ENCODE measurements at places on chromosomes 1 and 21.

DNA sequence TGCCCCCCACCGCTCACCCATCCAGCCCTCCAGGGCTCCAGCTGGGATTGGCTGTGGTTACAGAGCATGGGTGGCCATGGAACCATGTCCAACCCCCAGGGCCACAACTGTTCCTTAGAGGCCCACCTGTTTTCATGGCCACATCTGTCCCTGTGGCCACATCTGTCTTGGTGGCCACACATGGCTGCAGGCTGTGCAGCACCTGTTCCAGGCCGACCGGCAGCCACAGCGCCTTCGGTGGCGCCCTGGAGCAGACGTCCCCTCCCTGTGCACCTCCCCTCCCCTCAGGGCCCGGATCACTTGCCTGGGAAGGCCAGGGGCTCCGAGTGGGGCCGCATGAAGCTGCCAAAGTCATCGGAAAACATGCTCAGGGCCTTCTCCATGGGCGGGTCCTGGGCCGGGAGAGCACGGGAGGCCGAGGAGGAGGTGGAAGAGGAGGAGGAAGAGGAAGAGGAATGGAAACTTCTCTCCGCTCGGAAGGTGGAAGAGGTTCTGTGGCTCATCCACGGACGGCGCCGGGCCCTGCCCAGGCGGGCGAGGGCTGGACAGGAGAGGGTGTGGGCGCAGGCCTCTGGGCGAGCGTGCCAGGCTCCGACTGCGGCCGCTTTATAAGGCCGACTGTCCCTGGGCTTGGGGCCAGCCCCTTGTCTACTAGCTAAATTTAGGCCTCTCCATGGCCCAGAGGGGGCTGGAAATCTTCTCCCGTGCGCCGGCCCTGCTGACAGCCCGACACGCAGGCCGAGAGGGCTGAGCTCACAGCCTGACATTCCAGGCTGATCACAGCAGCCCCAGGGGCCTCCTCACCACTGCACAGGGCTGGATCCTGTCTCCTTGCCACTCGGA, at the start of gene HSPB7:
TSS of gene HSPB7 (minus strand) at position 583 of the 843 bp plus-strand sequence. CDS start at position 503, 80 bp downstream.
- no peak for DNase-seq

DNA sequence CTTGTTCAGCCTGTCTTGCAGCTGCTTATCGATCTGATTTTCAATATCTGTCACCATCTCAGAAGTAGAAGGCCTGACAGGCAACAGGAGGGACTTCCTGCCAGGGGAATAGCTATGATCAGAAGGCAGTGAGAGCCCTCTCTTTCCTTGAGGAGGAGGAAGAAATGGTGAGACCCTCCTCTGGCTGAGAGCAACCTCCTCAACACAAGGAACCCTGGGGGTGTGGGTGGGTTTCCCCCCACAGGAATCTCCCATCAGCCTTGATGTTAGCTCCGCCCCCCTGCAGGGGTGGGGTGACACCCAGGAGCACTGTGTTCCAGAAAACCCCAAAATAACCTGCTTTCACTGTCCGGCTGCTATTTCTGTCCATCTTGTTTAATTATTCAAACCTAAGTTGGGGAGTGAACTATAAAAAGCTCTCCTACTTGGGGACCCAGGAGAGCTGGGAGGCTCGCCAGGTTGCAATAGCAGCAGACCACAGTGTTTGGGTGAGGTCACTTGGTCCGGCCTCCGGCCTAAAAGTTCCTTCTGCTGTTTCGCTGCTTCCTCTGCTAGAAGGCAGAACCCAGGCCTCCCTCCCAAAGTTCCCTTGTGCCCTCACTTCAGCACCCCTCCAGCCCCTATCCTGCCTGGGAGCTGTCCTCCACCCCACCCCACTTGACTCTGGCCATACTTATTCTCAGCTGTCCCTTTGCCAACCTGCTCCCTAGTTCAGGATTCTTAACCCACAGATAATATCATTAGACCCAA, 7.8 kb upstream of the MEF2D start:
- DNase-seq: no peak

DNA sequence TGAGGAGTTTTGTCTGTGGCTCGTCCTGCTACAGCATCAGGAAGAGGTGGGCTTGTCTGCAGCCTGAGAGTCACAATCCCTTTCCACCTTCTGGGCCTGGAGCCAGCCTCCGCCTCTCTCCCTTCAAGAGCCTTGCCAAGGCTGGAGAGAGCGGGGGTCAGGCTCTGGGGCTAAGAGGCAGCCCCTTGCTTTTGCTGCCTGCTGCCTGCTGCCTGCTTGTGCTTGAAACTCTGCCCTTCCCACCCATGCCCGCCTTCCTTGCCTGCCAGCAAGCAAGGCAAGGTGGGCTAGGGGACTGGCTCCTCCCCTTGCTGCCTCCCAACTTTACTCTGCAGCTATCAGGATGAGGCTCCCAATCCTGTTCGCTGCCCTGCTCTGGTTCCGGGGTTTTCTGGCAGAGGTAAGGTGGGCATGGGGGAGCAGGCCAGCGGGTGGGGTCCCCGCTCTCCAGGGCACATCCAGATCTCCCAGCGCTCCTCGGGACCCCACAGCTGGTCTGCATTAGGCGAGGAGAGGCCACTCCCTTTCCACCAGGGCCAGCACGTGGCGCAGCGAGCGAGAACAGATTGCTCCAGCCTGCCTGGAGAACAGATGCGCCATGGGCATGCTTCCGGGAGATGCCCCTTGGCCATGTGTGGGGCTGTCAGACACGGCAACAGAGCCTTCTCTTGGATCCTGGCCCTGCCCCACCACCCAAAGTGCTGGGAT, 7.5 kb upstream of the PTPN7 start:
- DNase-seq: no peak

- no peak for DNase-seq
Observed at GRCh38 chr1:236127045-236127444, 15.3 kb upstream of the GPR137B start.

DNA sequence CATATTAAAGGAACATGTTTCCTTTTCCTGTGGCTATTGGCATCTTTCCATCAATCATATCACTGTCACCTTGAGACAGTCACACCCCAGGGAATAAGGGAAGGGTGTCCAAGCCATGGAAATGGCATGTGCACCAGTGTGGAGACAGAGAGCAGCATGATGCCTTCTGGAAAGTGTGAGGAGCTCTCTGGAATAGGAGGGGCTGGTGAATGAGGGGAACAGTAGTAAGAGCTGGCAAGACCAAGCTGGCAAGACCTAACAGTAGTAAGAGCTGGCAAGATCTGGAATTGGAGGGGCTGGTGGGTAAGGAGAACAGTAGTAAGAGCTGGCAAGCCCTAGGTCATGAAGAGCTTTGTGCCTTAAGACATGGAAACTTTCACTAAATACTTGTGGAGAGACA, 186.7 kb downstream of the C1orf94 start:
- DNase-seq: no peak

- DNase-seq: no peak
Observed at GRCh38 chr1:59596956-59597355, 217.8 kb upstream of the HOOK1 start.

GRCh38 chr1:16406868-16407267, 30.4 kb downstream of the SPATA21 start:
- no peak for DNase-seq

DNA sequence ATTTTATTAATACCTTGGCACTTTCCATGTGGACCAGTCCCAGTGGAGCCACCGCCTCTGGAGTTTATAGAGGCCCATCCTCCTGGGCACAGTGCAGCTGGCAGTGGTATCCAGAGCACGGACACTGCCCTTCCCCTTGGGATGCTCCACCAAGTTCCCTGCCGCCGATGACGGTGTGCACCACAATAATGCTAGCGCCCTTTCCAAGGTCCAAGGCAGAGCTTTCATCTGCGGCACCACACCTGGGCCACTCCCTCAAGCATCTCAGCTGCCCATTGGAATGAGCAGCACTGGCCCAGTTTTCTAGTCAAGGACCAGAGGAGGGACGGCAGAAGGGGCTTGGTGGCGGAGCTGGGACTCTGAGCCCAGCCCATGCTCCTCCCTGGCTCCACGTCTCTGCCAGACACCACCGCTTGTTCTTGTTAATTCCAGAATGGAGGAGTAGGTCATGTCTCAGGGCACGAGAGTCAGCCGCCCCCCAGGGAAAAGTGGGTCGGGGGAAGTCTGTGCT, 24.5 kb downstream of the SIM2 start:
- DNase-seq: no peak

- DNase-seq: no peak
Observed at GRCh38 chr1:231508941-231509340, 19.5 kb upstream of the TSNAX start.

DNA sequence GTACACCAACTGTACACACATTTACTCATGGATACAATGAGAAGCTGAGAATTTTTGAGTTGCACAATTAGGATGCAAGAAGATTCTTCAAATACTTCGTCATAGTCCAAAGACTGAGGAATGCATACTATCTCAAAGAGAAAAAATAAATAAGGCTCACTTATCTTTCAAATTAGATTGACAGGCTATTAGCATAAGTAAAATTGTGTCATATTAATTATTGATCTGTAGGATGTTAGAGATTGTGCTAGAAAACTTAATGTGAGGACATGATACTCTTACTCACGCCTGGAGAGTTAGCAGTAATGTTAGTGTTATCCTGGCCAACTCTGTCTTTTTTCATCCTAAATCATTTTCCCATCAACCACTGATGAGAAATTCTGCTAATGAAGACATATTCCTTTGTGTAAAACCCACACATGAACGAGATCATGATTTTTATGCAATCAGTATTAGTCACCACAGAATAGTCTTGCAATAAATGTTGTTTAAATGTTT, 659.0 kb downstream of the LTN1 start:
- no peak for DNase-seq

DNA sequence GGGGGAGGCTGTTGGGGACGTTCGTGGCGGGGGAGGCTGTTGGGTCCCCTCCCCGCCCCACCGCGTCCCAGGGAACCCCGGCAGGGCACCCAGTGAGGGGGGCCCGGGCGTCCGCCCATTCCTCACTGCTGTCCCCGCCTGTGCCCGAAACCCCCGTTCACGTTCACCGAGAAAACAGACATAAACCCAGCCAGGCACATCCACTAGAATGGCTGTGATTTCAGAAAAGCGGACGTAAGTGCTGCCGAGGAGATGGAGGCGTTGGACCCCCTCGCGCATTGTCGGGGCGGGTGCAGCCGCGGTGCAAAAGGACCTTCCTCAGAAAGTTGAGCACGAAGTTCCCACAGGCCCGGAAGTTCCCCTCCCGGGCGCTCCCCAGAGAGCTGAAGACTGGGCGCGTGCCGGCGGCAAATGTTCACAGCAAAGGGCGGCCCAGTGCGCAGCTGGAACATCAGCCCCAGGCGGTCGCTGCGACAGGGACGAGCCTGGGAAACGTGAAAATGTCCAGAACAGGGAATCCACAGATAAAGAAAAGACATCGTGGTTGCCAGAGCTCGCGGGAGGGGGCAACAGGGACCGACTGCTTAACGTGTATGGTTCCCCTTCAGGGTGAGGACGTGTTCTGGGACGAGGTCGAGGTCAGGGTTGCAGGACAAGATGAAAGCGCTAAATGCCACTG, 18.5 kb upstream of the SAMD11 start:
- no peak for DNase-seq

DNA sequence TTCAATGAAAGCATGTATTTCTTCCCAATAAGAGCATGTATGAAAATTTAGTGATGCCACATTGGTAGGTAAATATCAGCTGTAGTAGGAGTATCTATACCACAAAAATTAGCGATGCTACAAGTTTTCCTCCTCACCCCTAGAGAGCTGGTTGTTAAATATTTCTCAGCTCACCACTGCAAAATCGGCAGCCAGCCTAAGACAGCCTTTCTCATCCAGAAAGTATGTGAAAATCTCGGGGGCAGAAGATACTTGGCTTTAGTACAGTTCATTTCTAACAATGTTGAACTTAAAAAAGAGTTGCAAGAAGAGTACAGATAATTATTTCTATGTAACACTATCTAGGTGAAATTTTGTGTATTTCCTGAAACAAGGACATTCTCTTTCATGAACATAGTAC, 235.4 kb downstream of the TPR start:
- no peak for DNase-seq

DNA sequence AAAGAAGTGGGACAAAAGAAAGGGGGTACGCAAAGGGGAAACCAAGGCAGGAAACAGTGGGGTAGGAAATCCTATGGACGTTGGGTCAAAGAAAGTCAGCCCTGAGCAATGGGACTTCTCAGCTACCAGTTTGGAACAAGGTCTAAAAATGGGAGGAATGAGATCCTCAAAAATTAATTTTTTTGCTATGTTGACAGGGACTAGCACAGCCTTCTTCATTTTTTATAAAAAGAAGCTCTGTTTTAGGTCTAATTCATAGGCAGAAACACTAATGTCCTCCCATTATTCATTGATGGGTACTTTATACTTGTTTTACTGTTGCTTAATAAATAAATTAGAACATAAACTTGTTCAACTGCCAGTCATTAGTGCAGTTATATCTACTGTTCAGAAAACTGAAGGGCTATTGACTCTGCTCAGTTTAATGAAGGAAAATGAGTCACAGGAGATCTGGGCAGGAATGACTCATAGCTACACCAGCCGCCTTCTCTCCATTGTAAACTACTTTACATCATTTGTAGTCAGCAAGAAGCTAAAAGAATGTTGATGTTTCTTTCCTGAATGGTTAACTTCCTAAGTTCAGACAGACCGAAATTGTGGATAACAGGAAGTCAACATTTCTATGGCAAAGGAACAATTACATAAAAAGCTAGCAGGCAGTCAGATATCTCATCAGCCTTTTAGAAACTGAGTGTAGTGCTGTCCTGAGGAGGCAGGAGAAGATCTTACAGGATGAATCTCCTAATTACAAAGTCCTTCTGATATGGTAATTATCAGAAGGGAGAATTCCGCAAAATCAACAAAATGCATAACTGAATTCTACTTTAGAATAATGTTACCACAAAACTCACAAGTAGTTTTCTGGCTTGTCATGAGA, 356.4 kb upstream of the PKN2 start:
- DNase-seq: no peak

DNA sequence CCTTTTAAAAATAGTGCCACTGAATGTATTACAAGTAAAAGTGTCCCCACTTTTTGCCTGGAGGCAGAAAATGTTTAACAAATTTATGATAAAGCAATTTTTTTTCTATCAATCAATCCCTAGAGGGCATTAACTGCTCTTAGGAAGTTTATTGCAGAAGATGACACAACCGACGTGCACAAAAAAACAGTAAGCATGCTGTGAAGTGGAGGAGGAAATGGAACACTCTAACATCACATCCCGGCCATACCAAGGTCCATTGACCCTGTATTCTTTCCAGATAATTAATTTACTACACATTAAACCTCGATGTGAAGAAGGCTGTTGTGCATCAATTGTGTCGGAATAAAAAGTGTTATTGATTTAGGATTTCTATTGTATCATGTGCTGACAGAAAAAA, 264.9 kb upstream of the NR5A2 start:
- no peak for DNase-seq

DNA sequence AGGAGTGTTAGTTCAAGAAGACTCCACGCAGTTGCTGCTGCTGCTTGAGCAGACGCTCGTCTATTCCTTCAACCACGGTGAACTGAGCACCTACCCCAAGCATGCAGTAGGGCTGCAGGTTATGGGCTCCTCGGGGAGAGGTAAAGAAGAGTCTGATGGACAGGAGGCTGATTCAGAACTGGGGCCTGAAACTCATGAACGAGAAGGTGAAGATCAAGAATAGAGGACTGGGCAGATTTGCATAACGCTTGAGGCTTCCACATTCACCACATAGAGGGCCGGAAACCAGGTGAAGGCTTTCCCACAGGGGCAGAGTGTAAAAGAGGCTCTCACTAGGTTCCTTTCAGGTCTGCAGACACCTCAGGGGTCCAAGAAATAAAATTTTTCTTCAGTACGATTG, 9.1 kb downstream of the ABCA4 start:
- DNase-seq: no peak

GRCh38 chr21:27511233-27511632, 544.3 kb upstream of the ADAMTS5 start:
- no peak for DNase-seq

GRCh38 chr21:27802816-27803475, 836.1 kb upstream of the ADAMTS5 start:
- no peak for DNase-seq

GRCh38 chr1:183871142-183871541, 66.2 kb downstream of the RGL1 start:
- no peak for DNase-seq

- DNase-seq: no peak
Observed at GRCh38 chr1:37995751-37996345, 6.0 kb upstream of the SF3A3 start.

Data from activated CD8-positive, alpha-beta memory T cell treated with anti-CD3 and anti-CD28 coated beads for 4 hours (primary cell).